Muscle of back (tissue), 13 donors: ENCODE measurements at places on chromosomes 5 and 9. TPM values are rescaled to one million over a fixed set of nuclear protein-coding genes. Genes with fewer than 3 reads are reported as not detected.

PRUNE2 gene
- polyA plus RNA-seq, result 12.9 TPM

FIBCD1 gene
- not detected for polyA plus RNA-seq

CDH6 gene
- polyA plus RNA-seq, result 3.6 TPM

APBB3 gene
- polyA plus RNA-seq, result 28.9 TPM

ANGPTL2 gene
- polyA plus RNA-seq, result 77.2 TPM

PCDHA5 gene
- polyA plus RNA-seq, result not detected

FBXL7 gene
- 26.5 TPM for polyA plus RNA-seq

PDE6A gene
- polyA plus RNA-seq, result 0.07 TPM

PPP1R26 gene
- 8.8 TPM for polyA plus RNA-seq

SLC1A3 gene
- polyA plus RNA-seq, result 18.5 TPM

RLN2 gene
- polyA plus RNA-seq, result 1.4 TPM

CPLANE1 gene
- polyA plus RNA-seq, result 18.3 TPM

CCNI2 gene
- 0.60 TPM for polyA plus RNA-seq

ADAMTS13 gene
- polyA plus RNA-seq, result 5.2 TPM

HARS2 gene
- polyA plus RNA-seq, result 20.5 TPM

POLR1E gene
- 31.8 TPM for polyA plus RNA-seq

DNAJC25 gene
- 10.1 TPM for polyA plus RNA-seq

PCDHA9 gene
- 0.04 TPM for polyA plus RNA-seq

C9orf50 gene
- polyA plus RNA-seq, result not detected

RNF14 gene
- 40.3 TPM for polyA plus RNA-seq

TOPORS gene
- polyA plus RNA-seq, result 17.9 TPM

PNPLA7 gene
- polyA plus RNA-seq, result 3.1 TPM

TMEM215 gene
- polyA plus RNA-seq, result 3.2 TPM

FSTL4 gene
- polyA plus RNA-seq, result 3.9 TPM

HK3 gene
- polyA plus RNA-seq, result 2.6 TPM

GLDC gene
- 0.51 TPM for polyA plus RNA-seq
